SJCRH30 (cell line): ENCODE measurements at places on chromosomes 5 and 9.

GRCh38 chr9:94779031-94779430 is 52.5 kb downstream of the AOPEP start:
- no peak for DNase-seq

DNA sequence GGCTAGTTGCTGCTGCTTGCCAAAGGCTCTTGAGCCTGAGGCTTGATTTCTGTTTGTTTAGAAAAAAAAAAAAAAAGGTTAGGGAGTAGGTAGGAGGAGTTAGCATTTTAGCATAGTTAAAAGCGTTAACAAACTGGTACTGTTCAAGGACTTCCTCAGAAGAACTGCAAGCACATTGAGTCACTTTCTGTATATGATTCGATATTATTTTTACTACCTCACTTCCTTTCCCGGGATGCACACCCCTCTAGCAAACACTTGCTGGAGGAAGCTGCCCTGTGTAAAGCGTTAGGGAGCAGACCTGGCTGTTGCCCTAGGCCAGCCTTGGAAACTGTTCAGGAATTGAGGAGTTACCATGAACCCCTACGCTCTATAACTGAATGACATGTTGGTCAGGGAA is 15.7 kb upstream of the CEP120 start:
- no peak for DNase-seq

GRCh38 chr9:77891128-77891800 is 140.3 kb downstream of the GNAQ start:
- no peak for DNase-seq

DNA sequence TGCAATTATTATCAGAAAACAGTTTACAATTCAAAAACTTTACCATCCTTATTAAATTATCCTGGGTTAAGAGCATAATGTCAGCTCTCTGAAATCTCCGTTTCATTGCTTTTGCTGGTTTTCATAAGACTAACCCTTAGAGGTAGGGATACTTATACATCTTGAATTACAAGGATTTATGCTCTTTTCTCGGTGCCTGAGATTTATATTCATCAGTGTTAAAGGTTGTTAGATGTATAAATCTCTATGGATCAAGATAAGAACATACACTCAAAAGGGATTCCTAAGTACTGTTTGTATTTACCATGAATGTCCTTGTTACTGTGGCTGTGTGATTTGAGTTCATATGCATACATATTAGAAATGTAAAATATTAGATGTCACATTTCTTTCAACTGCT is 684.7 kb downstream of the EFNA5 start:
- no peak for DNase-seq

- DNase-seq, result no peak
These were observed 500.2 kb upstream of the DAP start for GRCh38 chr5:11261241-11261640.

- DNase-seq, result peak; percentile 18
These were observed 198.9 kb downstream of the NXNL2 start for GRCh38 chr9:88733651-88734421.

DNA sequence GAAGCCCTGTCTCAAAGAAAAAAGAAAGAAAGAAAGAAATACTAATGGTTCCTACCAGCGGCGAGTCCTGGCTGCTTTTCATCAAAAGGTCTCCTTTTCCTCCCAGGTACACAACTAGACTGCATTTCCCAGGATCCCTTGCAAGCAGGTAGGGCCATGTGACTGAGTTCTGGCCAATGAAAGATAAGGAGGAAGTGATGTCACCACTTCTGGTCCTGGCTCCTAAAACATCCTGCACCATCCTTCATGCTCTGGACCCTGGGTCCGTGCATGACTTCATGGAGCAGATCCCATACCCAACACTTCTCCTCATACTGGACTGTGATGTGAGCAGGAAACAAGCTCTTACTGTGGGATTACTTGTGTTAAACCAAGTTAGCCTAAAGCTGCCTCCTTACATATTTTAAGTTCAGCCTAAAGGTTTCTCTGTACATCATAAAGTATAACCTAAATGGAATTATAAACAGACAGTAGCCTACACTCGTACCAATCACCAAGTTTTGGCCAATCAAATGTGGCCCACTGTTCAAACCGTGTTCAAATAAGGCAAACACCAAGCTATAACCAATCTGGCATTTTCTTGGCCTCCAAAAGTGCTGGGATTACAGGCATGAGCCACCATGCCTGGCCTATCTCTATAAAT is 30.2 kb upstream of the FUBP3 start:
- DNase-seq, result peak; percentile 37

- no peak for DNase-seq
These were observed 114.2 kb downstream of the LHFPL2 start for GRCh38 chr5:78534148-78534904.

GRCh38 chr5:133427121-133427777 is 185.1 kb downstream of the FSTL4 start:
- DNase-seq, result no peak

DNA sequence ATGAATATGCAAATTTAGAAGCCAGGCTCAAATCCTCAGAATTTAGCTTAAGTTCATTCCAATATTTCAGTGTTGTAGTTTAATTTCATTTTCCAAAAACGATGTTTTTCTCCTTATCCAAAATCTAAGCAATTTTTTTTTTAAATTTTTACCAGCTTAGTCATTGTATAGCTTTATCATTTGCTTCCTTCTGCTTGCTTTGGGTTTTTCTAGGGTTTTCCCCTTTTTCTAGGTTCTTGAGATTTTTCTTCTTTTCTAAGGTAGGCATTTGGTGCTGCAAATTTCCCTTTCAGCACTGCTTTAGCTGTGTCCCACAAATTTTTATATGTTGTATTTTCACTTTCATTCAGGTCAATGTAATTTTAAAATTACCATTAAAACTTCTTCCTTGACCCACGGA is 34.4 kb upstream of the CCDC112 start:
- DNase-seq, result no peak

GRCh38 chr5:53766673-53767072 is 206.2 kb downstream of the NDUFS4 start:
- no peak for DNase-seq

DNA sequence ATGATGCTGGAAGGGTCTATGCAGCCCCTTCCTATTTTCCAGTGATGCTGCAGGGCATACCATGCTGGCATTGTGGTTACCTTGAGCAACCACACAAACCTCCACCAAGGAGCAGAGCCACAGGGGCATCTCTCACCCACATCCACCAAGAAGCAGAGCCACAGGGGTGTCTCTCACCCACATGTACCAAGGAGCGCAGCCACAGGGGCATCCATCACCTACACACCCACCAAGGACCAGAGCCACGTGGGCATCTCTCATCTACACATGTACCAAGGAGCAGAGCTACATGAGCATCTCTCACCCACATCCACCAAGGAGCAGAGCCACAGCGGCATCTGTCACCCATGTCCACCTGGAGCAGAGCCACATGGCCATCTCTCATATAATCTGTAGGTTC is 8.8 kb upstream of the GM2A start:
- DNase-seq, result no peak

- DNase-seq, result no peak
These were observed 574.1 kb downstream of the EBF1 start for GRCh38 chr5:158525663-158526062.

DNA sequence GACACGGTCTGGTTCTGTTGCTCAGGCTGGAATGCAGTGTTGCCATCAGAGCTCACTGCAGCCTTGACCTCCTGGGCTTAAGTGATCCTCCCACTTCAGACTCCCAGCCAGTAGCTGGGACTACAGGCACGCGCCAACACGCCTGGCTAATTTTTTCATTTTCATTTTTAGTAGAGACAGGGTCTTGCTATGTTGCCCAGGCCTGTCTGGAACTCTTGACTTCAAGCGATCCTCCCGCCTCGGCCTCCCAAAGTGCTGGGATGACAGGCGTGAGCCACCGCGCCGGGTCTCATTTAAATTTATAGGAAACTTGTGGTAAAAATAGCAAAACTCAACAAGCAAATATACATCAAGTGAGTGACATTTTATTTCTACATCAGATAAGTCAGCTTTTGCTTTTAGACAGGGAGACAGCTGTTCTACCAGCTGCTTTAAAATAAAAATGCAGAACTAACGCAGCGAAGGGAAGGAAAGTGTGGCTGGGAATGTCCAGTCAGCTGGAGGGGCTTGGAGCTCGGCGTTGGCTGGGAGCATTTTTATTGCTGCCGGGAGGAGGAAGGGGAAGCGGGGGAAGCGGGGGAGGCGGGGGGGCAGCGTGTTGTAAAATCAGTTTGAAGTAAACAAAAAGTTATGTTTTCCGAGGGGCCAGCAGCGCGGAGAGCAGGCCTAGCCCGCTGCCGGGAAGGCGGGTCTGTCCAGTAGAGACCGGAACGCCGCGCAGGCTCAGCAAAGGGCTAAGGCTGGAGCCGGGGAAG is 707 bp upstream of the ZFYVE16 start:
- no peak for DNase-seq

GRCh38 chr9:134154262-134154701 is 10.1 kb downstream of the RNU6ATAC start:
- DNase-seq, result no peak

DNA sequence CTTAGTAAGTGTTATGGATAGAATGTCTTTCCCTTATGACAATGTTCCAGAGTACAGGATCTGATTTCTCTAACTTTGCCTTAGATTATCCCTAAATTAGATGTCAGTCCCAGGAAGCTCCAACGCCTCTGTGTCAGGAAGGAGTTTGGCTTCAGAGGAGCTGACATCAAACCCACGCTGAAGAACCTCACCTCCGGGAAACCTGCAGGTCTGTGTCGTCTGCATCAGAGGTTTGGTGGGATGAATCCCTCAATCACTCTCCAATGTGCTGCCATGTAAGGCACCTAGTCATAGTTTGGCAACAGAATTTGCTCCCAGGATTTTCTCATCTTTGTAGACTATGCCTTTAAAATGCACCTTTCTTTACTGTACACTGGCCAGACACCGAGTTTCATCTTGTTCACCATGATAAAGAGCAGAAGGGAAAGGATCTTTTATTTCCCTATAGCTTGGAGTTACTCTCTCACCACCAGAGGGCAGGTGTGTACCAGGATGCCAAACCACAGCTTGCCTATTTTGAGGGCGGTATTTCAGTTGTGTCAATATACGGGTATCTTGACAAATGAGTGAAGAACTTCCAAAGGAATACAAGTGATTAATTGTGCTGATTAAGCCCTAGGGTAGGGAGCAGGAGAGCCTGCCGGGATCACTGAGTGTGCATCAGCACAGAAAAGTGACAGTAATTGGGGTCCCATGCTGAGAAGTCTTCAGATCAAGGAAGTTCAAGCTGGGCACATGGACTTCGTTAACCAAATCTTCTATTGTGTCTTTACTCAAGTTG is 23.4 kb downstream of the MINAR2 start:
- peak; percentile 33 for DNase-seq

- DNase-seq, result no peak
These were observed 10.4 kb upstream of the TRIM14 start for GRCh38 chr9:98129451-98129881.

DNA sequence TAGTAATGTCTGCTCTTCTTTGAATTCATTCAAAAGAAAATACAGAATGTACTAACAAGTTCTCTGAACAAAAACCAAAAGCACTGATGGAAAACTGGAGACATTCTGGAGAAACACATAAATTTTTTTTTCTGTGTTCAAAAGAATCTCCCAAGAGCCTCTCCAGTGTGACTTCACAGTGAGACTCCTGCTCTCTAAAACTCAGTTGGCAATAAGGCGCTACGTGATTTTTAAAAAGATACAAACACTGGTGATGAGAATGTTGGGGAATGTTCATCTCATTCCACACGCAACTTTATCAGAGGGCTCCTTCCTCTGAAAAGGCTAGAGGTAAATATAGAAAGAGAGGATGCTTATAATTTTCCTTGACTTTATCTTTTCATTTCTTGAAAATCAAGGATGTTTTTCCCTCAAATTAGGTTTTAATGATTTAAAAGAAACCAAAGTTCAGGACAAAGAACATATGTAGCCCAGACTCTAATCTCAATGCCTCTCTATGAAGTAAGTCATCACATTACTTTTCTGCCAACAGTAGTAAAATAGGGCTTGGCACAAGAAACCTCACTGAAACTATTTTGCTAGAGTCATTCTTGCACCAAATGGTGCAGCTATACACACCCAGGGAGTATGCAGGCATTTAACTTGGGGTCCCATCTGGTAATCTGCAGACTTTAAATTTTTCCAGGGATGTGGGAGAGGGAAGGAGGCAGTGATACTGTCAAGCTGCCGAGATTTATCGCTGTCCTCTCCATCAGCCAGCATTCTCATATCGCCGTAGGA is 12.9 kb upstream of the AOPEP start:
- no peak for DNase-seq

DNA sequence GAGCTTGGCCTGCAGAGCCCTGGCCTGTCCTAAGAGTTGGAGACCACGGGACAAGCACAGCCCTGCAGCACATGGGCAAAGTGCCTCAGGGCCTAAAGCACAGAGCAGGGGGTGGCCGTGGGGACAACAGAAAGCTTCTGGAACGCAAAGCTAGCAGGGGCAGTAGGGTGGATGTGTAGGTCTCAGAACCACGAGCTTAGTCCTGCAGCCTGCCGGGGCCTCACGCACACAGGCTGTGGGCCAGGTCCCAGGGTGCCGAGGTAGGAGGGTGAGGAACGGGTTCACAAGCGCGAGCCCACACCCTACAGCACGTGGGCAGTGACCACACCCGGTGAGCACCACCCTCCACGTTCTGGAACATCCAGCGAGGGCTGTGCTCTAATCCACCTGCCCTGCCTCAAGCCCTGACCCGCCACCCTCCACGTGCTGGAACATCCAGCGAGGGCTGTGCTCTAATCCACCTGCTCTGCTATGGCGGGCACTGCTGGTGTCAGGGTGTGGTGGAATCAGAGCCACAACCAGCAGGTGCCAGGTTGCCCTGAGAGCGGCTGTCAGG is 9.3 kb downstream of the CLPTM1L start:
- no peak for DNase-seq

DNA sequence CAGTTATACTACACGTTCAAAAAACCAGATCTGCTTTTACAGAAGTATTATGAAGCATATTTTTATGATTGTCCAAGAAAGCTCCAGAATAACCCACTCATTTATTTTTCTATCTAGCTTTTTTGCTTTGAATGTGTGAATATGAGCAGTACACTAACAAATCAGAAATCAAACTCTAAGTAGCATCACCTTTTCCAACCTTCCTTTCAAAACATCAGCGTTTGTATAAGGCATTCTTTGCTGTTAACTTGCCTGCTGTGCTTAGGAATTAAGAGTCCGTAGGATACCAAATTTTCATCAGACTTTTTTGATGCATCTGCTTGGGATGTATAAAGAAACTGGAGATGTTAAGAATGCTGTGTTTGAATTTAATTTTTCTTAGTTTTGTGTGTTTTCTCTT is 3.8 kb downstream of the TLE4 start:
- DNase-seq, result no peak

GRCh38 chr9:75855509-75855908 is 35.0 kb upstream of the PCSK5 start:
- DNase-seq, result no peak

DNA sequence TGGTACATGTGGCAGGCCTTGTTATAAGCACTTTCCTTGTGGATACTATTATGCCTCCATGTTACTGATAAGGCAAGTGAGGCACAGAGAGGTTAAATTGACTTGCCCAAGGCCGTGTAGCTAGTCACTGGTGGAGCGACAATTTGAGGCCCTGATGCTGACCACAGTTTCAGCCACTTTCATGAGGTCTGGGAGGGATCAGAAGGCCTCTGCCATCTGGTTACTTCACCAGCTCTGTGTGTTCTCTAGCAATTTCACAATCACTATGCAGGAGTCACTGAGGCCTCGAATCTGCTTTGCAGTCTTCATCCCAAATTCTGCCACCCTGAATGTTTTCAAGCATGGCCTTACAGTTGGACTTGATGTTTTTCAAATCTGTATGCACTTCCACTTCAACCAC is 9.1 kb downstream of the LRRC70 start:
- DNase-seq, result no peak
